Kidney (tissue), 22 donors: ENCODE measurements at places on chromosomes 5 and 9.

DNA sequence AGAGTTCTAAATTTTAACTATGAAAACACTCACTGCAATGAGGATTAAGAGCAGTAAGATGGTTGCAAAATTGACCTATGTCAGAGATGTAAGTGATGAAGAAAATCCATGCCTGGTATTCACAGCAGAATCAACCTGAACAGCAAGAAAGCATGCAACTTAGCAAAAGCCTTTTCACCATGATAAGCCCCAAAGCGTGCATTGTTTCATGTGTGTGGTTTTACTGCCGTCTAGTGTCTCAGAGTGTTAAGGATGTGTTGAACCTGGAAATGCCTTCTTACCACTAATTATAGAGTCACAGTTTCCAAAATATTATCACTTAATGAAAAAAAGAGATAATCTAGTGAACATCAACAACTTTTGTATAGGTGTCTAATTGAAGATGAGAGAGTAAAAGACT lies 415.2 kb upstream of the TRPC7 start:
- H3K27ac ChIP-seq = no peak overlapping the region
- H3K36me3 ChIP-seq = no peaks in the 10 kb centered on the region
- no peaks in the 10 kb centered on the region for H3K27me3 ChIP-seq
- H3K4me3 ChIP-seq = no peak overlapping the region
- DNase-seq = peak; percentile 34

GRCh38 chr5:172003746-172004145 lies 2.7 kb downstream of the FBXW11 start:
- H3K27ac ChIP-seq = no peak overlapping the region
- peaks cover 38% of the 10 kb centered on the region for H3K4me1 ChIP-seq
- H3K27me3 ChIP-seq = no peaks in the 10 kb centered on the region
- H3K36me3 ChIP-seq = no peaks in the 10 kb centered on the region

GRCh38 chr5:158483281-158483860 lies 616.3 kb downstream of the EBF1 start:
- peaks cover 8% of the 10 kb centered on the region for H3K4me1 ChIP-seq
- H3K27ac ChIP-seq = no peak overlapping the region
- DNase-seq = no peak

DNA sequence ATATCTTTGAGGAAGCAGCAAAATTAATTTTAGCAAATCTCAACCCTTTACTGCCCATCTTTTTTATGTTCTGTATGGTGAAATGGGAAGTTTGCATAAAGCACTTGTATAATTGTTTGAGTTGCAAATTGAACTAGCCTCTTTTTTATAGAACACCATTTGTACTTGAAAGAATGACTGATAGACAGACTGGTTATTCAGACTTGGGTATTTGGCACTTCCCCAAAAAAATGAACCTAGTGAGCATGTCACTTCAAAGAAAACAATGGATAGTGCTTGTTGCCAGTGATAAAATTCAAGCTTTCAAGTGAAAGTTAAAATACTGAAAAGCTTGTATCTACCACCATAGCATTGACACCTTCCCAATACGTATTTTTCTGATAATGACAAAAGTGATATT lies 115.8 kb downstream of the ERCC6L2 start:
- no peaks in the 10 kb centered on the region for H3K27me3 ChIP-seq
- DNase-seq = no peak
- no peak overlapping the region for H3K4me3 ChIP-seq
- H3K36me3 ChIP-seq = no peaks in the 10 kb centered on the region

- DNase-seq = peak; percentile 11
- H3K27ac ChIP-seq = no peak overlapping the region
- H3K36me3 ChIP-seq = no peaks in the 10 kb centered on the region
- no peaks in the 10 kb centered on the region for H3K4me1 ChIP-seq
Observed at GRCh38 chr5:172540099-172540870, 86.0 kb upstream of the SH3PXD2B start.

DNA sequence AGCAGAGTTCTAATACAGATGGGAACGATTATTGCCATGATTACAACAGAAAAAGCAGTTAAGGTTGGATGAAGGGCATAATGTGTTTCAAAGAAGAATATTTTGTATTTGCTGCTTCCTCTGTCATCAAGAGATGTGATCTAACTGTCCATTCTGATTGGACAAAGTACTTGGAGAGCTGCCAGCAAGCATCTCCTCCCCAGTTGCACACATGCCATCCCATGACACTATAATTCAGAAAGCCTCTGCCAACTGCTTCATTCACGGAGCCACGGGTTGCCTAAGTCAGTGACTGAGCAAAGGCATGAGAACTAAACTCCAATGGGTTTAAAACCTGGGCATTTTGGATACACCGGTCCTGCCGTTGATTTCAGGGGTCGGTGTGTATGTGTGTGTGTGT lies 253.8 kb downstream of the CRB2 start:
- H3K27ac ChIP-seq = no peak overlapping the region
- H3K4me3 ChIP-seq = no peak overlapping the region
- H3K4me1 ChIP-seq = peaks cover 27% of the 10 kb centered on the region
- H3K27me3 ChIP-seq = no peaks in the 10 kb centered on the region
- DNase-seq = no peak

DNA sequence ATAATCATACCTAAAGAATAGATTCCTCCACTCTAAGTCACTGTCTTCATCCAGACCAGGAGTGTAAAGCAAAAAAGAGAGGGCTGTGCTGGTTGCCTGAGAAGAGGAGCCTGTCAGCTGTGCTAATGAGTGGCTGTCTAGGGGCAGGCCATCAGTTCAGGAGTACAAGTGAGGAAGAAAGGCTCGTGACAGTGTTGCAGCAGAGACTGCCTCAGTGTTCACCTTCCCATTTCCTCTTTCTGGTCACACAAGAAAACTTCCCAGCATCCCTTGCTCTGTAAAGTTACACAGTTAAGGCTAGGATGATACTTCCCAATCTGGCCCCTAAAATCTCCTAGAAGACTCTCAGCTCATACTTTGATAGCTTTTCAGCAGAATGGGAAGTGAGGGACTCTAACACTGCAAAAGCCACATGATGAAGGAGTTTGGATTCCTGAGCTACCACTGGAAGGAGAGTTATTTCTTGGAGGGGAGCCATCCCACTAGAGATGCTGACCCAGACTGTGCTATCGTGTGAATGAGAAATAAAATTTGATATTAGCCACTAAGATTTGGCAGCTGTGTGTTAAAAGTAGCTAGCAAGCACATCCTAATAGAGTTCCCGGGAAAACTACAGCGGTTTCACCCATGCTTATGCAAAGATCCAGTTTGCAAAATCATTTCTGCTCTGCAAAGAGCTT lies 67.1 kb downstream of the ADAMTS12 start:
- no peaks in the 10 kb centered on the region for H3K36me3 ChIP-seq
- peaks cover 4% of the 10 kb centered on the region for H3K4me1 ChIP-seq
- no peaks in the 10 kb centered on the region for H3K27me3 ChIP-seq
- no peak overlapping the region for H3K27ac ChIP-seq
- peak; percentile 32 for DNase-seq

- H3K36me3 ChIP-seq = no peaks in the 10 kb centered on the region
- H3K27ac ChIP-seq = no peak overlapping the region
- no peak for DNase-seq
- no peak overlapping the region for H3K4me3 ChIP-seq
- no peaks in the 10 kb centered on the region for H3K4me1 ChIP-seq
- H3K27me3 ChIP-seq = no peaks in the 10 kb centered on the region
Observed at GRCh38 chr5:79349047-79349446, 113.1 kb downstream of the JMY start.

GRCh38 chr9:37424204-37424685 lies 1.7 kb downstream of the GRHPR start:
- peaks cover 4% of the 10 kb centered on the region for H3K4me1 ChIP-seq
- DNase-seq = no peak
- H3K27me3 ChIP-seq = no peaks in the 10 kb centered on the region
- peaks cover 2% of the 10 kb centered on the region for H3K36me3 ChIP-seq
- H3K4me3 ChIP-seq = peak overlapping the region; percentile 86

DNA sequence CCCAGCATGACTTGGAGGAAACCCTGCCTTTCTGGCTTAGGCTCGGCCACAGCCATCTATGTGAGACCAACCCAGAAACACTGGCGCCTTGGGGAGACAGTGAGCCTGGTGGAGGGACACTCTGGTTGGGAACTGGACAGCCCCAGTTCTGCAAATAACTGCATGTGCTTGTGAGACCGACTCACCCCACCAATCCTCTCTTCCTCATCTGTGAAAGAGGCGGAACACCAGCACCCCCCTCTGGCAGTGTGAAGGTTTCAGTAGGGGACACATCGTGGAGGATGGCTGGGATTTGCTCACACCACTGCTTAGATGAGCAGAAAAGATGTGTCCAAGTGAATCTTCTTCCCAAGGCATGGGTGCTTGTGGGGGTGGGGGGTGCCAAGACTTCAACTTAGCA lies 43.4 kb upstream of the N4BP3 start:
- H3K4me1 ChIP-seq = no peaks in the 10 kb centered on the region
- H3K27me3 ChIP-seq = no peaks in the 10 kb centered on the region
- DNase-seq = no peak
- H3K36me3 ChIP-seq = no peaks in the 10 kb centered on the region

DNA sequence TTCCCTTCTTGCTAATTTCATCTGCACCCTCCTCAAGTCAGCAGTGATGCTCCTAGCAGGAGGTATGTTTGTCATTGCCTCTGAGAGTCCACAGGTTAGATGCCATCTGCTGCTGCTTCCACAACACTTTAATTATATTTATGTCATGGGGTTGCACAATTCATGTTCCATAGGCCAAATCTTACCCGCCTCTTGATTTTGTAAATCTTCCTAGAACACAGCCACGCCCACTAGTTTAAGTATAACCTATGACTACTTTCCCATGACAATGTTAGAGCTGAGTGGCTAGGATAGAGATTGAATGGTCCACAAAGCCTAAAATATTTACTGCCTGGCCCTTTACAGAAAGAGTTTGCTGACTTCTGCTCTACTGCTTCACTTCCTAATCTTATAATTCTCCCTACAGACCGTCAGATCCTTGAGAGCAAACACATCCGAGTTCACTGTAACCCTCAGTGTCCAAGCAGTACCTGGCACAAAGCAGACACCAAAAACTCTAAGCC lies 21.1 kb downstream of the LIFR start:
- H3K27me3 ChIP-seq = no peaks in the 10 kb centered on the region
- H3K4me3 ChIP-seq = no peak overlapping the region
- no peak for DNase-seq
